Esophagus (tissue), 2 donors: ENCODE measurements at places on chromosomes 7 and 10. TPM values are rescaled to one million over a fixed set of nuclear protein-coding genes. Genes with fewer than 3 reads are reported as not detected.

Gene ADIRF
- polyA plus RNA-seq: 104 TPM

Gene LLCFC1
- polyA plus RNA-seq: not detected

Gene CPA4
- polyA plus RNA-seq: 41.2 TPM

Gene NPFFR1
- polyA plus RNA-seq: 0.02 TPM

Gene CRHR2
- 0.04 TPM for polyA plus RNA-seq

Gene ADAM12
- polyA plus RNA-seq: under 0.01 TPM

Gene CYP2E1
- 19.3 TPM for polyA plus RNA-seq

Gene CNNM2
- 0.88 TPM for polyA plus RNA-seq

Gene ANKRD61
- not detected for polyA plus RNA-seq

Gene RSPH10B
- 0.04 TPM for polyA plus RNA-seq

Gene KCP
- 5.5 TPM for polyA plus RNA-seq

Gene UPF2
- 7.7 TPM for polyA plus RNA-seq

Gene UFSP1
- 3.8 TPM for polyA plus RNA-seq

Gene UCN3
- not detected for polyA plus RNA-seq

Gene CEP55
- polyA plus RNA-seq: 8.3 TPM

Gene DENND2A
- polyA plus RNA-seq: 1.2 TPM

Gene SH2D4B
- polyA plus RNA-seq: 0.02 TPM

Gene APBB1IP
- polyA plus RNA-seq: 0.98 TPM

Gene ZNF503
- 19.4 TPM for polyA plus RNA-seq

Gene EPHB6
- 33.3 TPM for polyA plus RNA-seq

Gene GIMAP8
- polyA plus RNA-seq: 1.9 TPM

Gene TACC2
- polyA plus RNA-seq: 47.8 TPM

Gene MMS19
- 45.1 TPM for polyA plus RNA-seq

Gene MYOF
- polyA plus RNA-seq: 32.1 TPM

Gene RHOBTB1
- polyA plus RNA-seq: 0.73 TPM
